NCI-H1436 (cell line): ENCODE measurements at places on chromosomes 6 and 20.

- DNase-seq: no peak
These were observed 246.3 kb upstream of the PREP start for GRCh38 chr6:105649192-105649591.

DNA sequence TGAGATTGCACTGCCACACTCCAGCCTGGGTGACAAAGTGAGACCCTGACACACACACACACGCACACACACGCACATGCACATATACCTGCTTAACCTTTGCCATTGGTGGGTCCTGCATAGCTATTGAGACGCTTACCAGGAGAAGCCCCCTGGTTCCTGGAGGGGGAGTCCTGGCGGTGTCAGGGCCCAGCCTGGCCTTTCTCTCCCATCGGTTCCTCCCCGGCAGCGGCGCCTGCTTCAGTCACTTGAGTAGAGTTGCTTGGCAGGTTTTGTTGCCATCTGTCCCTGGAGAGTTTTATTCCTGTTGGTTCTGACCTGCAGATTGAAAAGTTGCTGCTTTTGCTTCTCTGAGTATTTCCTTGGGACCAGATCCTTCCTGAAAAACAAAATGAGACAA lies 20.6 kb upstream of the FAM209A start:
- DNase-seq: no peak

GRCh38 chr20:61544910-61545889 lies 293.1 kb downstream of the CDH4 start:
- DNase-seq: no peak

- DNase-seq: peak; percentile 43
These were observed at the start of gene HELZ2 for GRCh38 chr20:63574156-63574828. Gene HELZ2, minus strand, starts transcription at chr20:63574239. Its CDS starts 1,854 bp downstream, at chr20:63572385.

- DNase-seq: no peak
These were observed 480.5 kb upstream of the HTR1E start for GRCh38 chr6:86456821-86457220.

DNA sequence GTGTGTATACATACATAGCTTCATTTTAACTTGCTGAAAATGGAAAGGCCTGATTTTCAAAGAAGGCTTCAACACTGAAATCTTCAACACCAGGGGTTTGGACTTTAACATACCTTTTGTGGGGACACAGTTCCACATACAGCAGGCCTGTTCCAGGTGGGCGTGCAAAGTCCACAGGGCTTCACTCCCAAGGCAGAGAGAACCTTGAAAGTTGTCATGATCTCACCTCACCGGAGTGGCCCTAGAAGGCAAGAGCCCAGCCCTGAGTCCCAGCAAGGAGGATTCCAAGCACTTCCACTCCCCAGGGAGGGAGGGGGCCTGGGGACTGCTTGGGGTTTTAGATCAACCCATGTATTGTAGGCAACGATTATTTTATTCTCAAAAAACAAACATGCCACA lies 47.2 kb downstream of the TMEM242 start:
- no peak for DNase-seq

- no peak for DNase-seq
These were observed 38.4 kb downstream of the RRBP1 start for GRCh38 chr20:17643531-17644188.

- DNase-seq: no peak
These were observed 30.4 kb downstream of the ATXN1 start for GRCh38 chr6:16730738-16731477.

DNA sequence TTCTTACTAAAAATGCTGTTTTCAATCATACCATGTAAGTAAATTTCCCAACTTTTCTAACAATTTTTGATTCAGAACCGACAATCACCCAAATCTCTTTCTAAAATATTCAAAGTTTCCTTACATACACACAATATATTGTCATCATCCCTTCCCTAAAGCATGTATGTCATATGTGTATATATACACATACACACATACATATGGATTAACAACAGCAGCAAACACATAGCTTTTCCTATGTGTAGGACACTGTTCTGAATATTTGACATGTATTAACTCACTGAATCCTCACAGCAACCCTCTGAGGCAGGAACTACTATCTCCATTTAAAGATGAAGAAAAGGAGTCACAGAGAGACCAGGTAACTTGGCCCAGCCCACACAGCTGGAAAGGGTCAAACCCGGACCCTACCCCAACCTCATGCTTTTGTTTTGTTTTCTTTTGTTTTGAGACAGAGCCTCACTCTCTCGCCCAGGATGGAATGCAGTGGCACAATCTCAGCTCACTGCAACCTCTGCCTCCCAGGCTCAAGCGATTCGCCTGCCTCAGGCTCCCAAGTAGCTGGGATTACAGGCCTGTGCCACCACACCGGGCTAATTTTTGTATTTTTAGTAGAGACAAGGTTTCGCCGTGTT lies 7.2 kb downstream of the FYN start:
- no peak for DNase-seq

DNA sequence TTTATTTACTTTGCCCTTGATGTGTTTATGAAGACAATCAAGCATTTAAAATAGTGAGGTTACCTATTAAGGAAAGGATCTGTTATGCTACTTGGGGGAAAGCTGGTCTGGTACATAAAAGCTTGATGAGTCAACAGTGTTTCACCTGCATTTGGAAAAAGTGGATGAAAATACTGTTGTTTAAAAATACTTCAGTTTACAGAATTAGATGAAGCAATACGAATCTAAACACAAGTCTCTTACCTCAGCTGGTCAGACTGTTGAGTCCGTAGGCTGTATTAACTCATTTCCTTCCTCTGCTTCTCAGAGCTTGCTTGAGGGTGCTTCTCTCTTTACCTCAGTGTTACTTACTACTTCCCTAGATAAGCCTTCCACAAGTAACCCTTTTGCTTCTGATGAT lies 36.1 kb downstream of the NKX2-4 start:
- no peak for DNase-seq

- DNase-seq: no peak
These were observed 19.8 kb downstream of the FKBP5 start for GRCh38 chr6:35668744-35669450.

DNA sequence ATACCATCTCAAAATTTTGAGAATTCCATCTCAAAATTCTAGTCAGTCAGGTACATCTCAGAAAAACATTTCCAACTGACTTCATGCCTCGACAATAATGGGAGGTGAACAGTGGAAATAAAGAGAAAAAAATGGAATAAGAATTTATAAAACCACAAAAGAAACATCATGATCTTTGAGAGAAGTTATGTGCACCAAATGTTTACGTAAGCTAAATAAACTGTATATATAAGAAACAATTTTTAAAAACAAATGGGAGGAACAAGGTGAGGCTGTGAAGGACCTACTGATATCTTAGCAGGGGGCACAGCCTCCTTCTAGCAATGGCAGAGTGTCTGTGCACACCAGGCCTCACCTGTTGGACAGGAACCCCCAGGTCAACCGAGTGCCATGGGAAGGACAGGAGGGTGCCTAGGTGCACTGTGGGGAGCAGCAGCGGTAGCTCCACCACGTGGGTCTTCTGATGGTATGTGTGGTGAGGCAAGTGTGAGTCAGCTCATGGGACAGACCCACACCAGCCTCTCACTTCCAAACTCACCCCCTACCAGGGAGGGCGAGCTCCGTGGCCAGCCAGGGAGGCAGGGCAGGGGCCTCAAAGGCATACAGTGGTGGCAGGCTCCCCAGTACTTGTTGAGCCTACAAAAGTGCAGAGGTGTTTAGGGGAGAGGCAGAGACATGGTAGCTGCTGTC lies 23.2 kb downstream of the DIDO1 start:
- no peak for DNase-seq

GRCh38 chr6:42443312-42444060 lies 8.2 kb downstream of the TRERF1 start:
- DNase-seq: no peak

GRCh38 chr6:163707387-163708355 lies 293.2 kb downstream of the QKI start:
- DNase-seq: no peak

DNA sequence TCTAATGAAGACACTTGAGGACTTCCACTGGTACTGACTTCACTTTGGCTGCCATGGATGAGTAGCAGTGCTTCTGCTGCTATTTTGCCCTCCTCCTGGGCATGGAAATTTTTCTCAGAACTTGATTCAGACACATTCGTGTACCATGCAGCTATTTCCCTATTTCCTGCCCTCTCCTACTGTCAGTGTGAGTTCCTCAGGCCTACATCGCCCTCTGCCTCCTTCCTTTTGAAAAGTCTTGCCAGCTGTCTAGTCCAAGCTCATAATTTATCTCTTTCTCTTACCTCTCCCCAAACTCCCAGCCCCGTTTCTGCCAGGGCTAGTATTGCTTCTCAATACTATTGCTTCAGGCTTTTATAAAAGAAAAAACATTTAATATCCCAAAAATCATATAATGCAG lies 470.2 kb downstream of the ADGRB3 start:
- no peak for DNase-seq

DNA sequence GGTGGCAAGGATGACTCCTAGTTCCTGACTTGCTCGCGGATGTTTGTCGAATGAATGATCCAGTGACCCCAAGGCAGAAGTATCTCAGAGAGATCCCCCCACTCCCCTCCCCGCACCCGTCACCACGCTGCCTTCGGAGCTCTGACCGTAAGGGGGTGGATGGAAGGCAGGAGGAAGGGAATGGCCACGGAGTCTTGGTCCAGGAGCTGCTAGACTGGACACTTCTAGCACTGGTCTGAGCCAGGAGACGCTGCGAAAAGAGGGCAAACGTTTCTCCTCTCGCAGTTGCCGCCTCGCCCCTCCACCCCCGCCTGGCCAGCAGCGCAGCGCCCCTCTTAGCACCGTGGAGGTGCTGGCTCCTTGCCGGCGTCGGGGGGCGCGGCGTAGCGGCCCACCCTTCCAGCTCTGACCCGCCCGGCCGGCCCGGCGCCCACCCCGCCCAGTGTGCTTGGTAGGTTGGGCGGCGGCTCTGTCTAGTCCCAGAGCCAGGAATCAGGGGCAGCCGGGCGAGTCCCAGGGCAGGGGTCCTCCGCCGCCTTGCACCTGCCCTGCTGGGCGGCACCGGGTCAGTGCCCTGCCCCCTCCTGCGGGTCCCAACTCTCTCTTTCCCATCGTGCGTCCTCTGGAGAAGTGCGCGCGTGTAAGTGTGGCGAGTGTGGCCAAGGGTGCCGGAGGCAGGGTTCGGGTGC lies 2.4 kb upstream of the DBNDD2 start:
- DNase-seq: no peak

DNA sequence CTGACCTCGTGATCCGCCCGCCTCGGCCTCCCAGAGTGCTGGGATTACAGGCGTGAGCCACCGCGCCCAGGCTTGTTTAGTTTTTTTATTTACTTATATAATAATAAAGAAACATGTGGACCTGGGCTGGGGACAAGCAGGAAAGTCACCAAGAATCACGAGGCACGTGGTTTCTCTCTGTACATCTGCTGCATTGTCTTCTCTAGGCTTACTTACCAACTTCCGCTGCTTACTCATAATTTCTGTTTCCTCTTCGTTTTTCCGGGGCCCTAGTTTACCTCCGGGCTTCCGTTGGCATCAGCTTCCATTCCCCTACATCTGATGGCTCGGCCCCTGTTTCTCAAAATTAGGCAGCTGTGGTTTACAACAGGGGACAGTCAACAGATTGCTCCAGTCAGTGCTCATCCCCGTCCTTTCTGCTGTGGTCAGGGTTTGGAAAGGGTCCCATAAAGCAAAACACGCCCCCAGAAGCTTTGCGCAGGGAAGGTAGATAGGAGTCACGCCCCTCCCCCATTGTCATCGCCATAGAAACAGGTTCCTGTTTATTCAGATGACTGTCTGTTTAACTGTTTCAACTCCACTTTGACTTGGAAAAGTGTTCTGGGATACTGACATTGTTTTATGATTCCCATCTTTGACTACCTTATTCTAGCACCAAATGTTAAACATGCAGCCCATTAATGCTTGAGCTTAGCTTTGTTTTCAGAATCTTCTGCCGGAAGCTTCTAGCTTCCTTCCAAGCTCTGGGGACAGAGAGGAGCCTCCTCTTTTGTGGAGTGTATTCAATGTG lies 31.9 kb upstream of the TXLNB start:
- DNase-seq: no peak

- DNase-seq: no peak
These were observed 41.7 kb downstream of the NEDD9 start for GRCh38 chr6:11190625-11191245.

DNA sequence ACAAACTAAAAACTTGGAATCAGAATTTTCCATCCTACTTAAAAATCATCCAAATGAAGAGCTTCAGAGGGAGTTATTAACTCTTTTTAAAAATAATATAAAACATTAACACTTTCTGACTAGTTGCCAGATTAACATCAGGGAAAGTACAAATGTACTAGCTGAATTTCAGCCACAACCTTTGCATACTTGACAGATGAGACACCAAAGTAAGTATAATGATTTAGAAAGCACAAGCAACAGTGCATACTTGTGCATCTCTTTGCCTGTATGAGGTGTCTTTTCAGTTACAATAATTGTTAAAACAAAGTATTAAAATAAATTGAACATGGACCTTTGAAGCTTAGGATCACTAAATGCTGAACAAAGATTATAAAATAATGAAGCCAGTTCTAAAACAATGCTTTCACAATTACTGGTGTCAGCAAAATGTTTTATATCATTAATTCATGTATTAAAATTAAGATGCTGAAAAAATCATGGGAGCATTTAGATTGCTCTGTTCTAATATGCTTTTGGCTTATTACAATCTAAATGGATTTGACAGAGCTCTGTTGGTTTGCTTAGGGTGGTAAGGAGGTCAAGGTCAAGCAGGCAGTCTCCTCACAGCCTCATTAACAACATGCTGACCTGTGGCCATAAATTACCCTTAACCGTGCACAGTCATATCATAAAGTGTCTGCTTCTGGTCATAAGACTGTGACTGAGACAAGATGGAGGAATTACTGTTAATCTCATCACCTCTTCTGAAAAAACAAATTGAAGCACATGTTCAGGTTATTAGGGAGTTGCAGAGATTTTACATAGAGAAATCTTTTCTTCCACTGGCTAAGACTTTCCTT lies 15.1 kb downstream of the RNF217 start:
- DNase-seq: no peak

DNA sequence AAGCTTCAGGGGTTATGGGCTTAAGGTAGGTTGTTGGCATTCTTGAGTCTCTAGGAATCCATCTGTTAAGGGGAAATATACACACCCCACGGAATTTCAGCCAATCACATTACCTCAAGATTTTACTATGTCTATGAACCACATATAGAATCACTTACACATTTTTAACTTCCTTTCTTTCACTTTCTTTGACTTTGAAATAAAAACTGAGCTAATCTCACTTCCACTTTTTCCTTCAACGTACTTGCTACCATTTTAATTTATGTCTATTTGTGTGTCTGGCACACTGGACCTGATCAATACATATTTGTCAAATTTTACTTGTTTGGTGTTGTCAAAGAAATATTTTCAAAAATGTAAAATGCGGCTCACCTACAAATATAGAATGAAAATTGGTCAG lies 545.4 kb upstream of the JAG1 start:
- no peak for DNase-seq

- DNase-seq: no peak
These were observed 415.6 kb upstream of the BTBD3 start for GRCh38 chr20:11502061-11502460.

- no peak for DNase-seq
These were observed 69.3 kb upstream of the BLCAP start for GRCh38 chr20:37596890-37597536.

- DNase-seq: no peak
These were observed 113.6 kb upstream of the PLEKHG1 start for GRCh38 chr6:150486048-150486447.
